AG09319 (cell line): ENCODE measurements at places on chromosomes 7 and 10.
A peak's percentile ranks its signal among the peaks of the same experiment; 100 is the strongest.

DNA sequence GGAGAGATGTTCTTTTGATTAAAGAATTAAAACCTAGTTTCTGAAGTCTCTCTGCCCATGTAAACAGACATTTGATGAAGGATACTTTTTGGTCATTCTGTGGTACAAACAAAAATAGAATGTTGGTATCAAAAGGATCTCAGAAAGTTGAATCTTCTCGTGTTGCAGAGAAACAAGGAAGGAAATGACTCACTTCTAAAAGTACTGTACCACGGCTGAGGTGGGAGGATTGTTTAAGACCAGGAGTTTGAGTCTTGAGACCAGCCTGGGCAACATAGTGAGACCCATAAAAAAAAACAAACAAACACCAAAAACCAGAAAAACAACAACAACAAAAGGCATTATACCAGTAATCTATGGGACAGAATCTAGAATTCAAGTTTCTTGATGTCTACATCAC lies 69.7 kb downstream of the PRSS58 start:
- DNase-seq: no peak

GRCh38 chr10:48556713-48557112 lies 48.2 kb downstream of the ARHGAP22 start:
- no peak for DNase-seq

GRCh38 chr7:71145906-71146901 lies 14.3 kb downstream of the GALNT17 start:
- no peak for DNase-seq

- no peak for DNase-seq
Observed at GRCh38 chr10:126969310-126969709, 64.1 kb downstream of the DOCK1 start.

DNA sequence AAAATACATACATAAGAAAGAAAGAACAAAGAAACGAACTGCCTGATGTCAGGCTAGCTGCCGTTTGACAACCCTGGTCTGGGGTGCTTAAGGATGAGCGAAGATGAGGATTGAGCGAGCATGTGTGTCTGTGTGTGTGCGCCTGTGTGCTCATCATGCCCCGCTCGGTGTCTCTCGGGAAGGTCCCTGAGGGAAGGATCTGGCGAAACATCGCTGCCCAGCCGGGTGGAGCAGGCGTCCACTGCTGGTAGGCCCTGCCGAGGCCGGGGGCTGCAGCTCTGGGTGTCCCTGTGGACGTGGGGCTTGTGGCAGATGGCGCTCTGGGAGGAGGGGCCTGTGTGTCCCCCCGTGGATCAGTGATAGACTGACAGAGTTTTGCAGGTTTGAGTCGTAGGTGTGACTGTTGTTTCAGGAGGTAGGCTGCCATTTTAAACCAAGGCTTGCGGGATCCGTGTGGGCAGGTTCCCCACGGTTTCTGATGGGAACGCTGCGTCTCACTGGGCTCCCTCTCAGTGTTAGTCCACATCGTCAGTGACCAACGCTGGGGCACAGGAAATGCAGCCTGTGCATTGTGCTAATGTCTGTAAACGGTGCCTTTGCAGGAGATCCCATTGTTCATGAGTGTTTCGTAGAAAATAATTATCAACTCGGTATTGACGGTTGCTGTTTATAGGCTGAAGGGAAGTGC lies 5.9 kb upstream of the SUN1 start:
- DNase-seq: no peak

DNA sequence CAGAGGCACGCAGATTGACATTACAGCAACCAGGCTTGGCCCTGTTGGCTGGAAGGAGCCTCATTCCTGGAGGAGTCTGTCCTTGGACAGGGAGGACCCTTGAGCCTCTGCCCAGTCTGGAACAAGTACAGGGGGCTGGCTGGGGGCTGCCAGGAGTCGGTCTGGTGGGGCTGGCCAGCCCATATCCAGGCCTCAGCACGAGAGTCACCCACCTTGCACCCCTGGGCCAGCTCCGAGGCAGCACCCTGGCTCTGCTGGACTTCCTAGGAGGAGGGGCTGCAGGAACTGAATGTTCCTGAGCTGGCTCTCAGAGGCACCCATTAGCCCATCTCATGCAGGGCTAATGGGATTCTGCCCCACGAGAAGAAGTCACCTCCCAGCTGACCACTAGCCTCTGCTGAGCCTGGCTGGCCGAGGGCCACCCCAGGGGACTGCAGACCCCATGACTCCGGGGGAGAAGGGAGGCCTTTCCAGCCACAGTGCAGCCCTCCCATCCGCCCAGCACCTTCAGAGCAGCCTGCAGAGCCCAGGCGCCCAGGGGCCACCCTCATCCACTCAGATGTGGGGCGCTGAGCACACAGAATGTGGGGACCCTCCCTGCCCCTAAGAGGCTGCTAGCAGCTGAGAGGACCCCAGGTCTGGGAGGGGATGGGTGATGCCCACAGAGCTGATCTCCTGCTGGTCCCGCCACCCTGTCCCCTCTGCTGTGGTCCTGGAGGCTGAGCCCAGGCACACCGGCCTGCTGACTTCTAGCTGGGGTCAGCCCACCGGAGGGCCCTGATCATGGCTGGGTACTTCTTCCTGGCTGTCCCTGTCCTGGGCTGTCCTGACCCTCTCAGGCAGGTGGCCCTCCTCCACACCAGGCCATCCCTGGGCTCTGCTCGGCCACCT lies 14.8 kb upstream of the INPP5A start:
- no peak for DNase-seq

DNA sequence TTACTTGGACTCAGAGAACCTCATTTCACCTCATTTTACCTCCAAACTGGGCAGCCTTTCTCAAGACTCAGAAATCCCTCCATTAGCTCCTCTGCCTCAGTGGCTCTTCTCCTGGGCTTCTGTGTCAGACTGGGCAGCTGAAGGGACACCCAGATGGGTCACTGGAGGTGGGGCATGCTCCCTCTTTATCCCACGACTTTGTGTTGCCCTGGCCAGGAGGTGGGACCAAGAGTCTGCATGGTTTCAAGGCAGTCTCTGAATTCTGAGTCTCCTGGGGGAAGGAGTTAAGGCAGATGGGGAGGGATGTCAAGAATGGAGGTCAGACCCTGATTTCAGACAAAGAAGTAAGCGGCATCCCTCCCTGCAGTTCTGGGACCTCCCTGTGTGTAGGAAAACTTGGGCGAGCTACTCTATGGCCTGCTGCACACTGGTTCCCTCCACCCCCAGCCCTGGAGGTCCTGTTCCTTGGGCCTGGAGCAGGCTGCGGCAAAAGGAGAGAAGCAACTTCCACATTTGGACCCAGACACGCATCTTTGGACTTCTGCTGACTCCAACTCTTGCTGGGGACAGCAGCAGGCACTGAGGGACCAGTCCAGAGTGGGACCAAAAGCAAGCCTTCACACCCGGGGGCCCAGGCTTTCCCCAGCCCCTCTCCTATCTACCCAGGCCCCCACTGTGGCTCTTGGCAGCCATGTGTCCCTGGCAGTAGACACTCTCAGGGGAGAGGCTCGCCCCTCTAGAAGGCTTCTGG lies 10.8 kb downstream of the POLL start:
- DNase-seq: no peak

DNA sequence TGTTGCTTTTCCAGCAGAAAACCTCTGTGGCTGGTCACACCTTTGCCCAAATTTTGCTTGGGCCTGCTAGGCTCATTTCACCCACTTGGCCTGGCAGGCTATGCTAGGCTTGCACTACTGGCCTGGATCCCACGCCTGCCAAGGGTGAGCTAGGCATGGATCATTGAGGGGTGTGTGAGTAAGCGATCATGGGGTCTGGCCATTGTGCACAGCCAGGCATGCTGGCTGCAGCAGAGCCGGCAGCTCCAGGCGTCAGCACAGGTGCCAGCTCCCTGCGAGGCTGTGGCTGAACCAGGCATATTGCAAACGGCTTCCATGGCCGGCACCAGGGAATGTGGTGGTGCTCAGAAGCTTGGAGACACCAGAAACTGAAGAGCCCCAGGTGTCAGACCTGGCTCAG lies 19.2 kb downstream of the CFAP70 start:
- DNase-seq: no peak

DNA sequence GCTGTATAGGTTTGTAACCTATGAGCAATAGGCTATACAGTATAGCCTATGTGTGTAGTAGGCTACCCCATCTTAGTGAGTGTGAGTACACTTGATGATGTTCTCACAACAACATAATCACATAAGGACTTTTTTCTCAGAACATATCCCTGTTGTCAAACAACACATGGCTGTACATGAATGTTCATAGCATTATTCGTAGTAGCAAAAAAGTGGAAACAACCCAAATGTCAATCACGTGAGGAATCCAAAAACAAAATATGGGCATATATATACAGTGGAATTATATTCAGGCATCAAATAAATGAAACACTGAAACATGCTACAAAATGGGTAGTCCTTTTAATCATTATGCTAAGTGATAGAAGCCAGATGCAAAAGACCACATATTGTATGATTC lies 31.1 kb downstream of the CCDC172 start:
- DNase-seq: no peak

DNA sequence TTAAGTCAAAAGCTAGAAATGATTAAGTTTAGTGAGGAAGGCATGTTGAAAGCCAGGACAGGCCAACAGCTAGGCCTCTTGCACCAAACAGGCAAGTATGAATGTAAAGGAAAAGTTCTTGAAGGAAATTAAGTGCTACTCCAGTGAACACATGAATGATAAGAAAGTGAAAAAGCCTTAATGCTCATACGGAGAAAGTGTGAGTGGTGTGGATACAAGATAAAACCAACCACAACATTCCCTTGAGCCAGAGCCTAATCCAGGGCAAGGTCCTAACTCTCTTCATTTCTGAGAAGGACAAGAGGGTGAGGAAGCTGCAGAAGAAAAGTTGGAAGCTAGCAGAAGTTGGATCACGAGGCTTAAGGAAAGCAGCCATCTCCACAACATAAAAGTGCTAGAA lies 53.0 kb downstream of the DNAJC1 start:
- no peak for DNase-seq

GRCh38 chr7:985915-986741 lies 3.1 kb downstream of the CYP2W1 start:
- DNase-seq: no peak

DNA sequence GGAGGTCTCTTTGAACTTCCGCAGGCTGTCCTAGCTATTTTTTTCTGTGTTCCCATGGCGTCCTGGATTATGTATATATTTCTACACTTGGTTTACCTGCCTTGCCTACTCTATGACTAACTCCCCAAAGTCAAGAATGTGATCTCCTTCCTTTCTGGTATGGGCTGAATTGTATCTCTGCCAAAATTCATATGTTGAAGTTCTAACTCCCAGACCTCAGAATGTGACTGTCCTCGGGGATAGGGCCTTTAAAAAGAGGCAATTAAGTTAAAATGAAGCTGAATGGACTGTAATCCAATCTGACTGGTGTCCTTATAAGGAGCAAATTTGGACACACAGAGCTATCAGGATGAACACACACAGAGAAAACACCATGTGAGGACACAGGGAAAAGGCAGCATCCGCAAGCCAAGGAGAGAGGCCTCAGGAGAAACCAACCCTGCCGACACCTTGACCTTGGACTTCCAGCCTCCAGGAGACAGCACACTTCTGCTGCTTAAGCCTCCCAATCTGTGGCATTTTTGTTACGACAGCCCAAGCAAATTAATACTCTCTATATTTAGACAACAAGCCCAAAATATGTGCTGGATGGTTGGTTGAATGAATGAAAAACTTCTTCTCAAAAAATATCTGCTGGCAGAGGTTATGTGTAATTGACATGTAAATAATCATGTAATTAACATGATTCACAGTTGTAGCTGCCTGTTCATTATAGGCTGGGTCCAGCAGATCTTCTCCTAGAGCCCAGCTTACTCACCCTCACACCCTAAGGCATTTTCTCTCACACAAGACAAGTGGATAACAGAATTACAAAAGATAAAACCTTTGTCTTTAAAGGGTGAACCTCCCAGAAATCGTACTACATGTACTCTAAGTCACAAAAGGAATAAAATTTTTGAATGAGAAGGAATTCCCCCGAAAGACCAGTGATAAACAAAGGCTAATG lies 123.7 kb downstream of the CUBN start:
- no peak for DNase-seq

DNA sequence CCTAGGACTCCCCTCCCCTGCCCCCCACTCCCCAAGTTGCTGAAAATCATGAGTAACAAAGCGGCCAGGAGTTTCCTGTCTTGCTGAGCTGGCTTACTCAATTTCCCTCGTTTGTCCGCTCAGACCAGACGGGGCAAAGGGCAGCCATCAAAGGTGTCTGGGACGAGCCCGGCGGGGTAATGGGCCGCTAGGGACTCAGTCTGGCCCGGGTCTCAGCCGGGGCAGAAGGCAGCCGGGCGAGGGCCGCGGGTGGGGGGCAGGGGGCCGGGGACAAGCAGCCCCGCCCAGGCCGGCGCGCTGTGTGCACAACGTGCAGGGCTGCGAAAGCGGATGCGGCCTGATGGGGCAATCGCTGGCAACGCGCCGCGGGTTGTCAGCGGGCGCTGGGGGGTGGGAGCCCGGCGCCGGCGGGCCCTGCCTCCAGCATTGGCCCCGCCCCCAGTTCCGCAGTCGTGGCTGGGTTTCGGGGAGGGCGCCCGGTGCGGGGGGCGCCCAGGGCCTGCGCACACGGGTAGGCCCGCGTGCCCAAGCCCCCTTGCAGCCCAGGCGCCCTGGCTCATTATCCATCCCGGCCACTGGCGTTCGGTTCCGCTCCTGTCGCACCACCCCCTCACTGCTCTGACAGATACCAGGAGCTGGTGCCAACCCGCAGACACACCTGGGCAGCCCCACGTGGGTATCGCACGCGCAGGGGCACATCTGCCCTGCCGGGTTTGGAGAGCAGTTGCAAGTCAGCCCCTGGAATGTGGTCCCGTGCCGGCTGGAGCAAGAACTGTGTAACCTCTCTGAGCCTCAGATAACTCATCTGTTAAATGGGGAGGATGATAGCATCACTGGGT lies 35.1 kb downstream of the DNAJB12 start:
- DNase-seq: peak; percentile 89

DNA sequence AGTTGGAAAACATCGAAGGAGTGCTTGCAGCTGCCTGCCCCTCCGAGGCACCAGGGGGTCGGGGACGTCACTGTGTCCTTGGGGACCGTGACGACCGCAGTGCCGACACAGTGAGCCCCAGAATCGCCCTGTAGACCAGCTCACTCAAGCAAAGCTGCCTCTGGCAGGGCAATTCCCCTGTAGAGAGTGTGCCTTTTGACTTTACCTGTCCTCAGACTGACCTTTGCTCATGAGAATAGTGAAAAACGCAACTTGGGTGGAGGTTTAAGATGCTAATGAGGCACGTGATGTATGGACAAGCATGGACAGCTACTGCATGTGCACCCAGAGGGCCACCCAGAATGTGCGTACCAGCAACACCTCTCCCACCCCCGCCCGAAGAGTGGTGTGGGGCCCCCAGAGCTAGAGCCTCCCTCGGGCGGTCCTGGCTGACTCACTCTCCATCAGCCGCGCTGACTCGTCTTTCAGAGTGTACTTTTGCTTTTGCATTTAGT lies 271.9 kb downstream of the ADARB2 start:
- no peak for DNase-seq

- DNase-seq: no peak
Observed at GRCh38 chr10:31374146-31374696, 55.2 kb downstream of the ZEB1 start.

- DNase-seq: no peak
Observed at GRCh38 chr10:71607082-71607443, 112.5 kb downstream of the C10orf105 start.

- no peak for DNase-seq
Observed at GRCh38 chr7:26593896-26594295, 270.5 kb downstream of the SKAP2 start.

- DNase-seq: no peak
Observed at GRCh38 chr7:20561908-20562307, 53.6 kb upstream of the ABCB5 start.
